ENCODE measurements at places on chromosomes 11 and 22.

DNA sequence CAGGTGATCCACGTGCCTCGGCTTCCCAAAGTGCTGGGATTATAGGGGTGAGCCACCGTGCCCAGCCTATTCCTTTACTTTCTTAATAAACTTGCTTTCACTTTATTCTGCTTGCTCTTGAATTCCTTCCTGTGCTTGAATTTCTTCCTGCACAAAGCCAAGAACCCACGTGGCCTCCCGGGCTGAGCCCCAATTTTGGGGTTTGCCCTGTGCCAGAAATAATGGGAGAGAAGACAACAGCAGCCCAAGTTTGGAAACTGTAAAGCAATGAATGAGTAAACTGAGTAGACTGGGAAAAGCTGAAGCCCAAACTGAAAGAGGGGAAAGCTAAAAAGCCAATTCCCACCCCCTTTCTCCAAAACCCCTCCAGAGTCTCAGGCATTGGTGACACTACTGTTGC is 136.4 kb downstream of the NECTIN1 start:
- peak; percentile 49 for DNase-seq

GRCh38 chr22:16819249-16819648 is 6.0 kb downstream of the XKR3 start:
- no peak for DNase-seq

DNA sequence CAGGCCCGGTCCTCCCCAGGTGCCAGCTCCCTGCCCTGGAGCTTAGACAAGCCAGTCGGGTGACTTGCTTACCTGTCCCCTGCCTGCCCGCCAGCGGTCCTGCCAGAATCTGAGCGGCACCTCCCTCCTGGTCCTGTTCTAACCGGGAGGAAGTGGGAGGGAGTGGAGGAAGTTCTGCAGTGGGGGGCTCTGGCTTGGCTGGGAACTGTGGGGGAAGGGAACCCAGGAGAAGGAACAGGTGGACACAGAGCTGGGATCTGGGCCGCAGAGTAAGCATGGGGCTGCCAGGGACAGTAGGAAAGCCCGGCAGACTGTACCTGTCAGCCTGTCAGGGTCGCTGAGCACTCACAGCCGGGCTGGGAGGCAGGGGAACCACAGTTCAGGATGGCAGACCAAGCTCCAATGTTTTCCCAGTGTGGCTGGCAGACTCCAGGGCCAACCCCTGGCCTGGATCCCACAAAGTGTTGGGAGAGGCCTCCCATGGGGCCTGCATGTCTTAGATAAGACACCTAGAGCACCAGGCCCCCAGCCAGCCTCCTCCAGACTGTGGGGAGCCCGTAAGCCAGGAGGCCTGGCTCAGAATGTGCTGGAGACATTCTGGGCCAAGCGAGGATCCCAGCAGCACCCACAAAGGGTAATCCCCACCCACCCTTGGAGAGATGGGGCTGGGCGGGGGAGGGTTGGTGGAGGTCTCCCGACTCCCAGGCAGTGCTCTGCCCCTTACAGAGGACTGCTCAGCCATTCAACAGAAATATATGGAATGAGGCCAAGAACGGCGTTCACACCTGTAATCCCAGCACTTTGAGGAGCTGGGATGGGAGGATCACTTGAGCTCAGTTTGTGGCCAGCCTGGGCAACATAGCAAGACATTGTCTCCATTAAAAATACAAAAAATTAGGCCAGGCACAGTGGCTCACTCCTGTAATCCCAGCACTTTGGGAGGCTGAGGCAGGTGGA is 2.3 kb downstream of the CYB5R3 start:
- DNase-seq = peak; percentile 73

- no peak for DNase-seq
These were observed 535.1 kb upstream of the LUZP2 start for GRCh38 chr11:23961503-23962338.
